ENCODE measurements at places on chromosomes 16 and 17.
A peak's percentile ranks its signal among the peaks of the same experiment; 100 is the strongest.

DNA sequence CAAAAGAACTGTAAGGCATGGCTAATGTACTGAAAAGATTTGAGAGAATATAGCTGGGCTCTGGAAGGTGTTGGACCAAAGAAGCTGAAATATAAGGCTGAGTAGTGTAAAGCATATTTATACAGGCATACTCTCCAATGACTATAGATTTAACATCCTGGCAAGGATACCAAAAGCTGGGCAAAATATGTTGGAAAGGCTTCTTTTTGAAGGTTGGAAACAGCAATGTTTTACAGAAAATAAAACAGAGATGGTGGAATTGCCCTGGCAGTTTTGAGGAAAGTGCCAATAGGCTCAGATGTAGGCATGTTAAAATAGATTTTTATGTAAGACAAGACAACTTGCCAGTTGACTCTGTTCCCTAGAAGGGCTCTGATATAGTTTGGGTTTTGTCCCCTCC is 184.1 kb upstream of the SHISA6 start:
- DNase-seq = no peak

DNA sequence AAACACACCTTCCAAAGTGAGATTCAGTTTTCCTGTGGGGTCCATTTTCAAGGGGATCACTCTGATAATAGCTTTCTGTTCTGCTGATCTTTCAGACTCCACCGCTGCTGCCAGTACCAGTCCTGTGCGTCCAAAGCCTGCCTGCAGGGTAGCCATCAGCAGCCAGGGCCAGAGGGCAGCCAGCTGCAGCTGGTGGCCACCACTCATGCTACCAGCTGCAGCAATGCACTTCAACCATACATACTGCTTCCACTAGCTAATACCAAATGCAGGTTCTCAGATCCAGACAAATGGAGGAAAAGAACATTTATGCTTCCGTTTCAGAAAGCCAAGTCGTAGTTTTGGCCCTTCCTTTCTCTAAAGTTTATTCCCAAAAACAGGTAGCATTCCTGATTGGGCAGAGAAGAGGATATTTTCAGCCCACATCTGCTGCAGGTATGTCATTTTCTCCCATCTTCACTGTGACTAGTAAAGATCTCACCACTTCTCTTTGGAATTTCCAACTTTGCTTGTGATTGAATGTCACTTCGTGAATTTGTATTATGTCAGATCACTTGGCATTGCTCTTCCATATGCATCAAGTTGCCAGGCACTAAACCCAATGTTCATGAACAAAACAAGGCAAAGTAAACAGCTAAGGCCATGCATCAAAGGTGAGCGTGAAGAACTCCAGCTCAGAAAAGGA is 1.8 kb downstream of the RNF43 start:
- DNase-seq = no peak

- no peak for DNase-seq
These were observed 10.0 kb downstream of the CACNA1G start for GRCh38 chr17:50570528-50570927.

- DNase-seq = no peak
These were observed 184.8 kb downstream of the BCAS3 start for GRCh38 chr17:60862482-60862881.

- DNase-seq = no peak
These were observed 6.5 kb downstream of the ABHD15 start for GRCh38 chr17:29560316-29560715.

- DNase-seq = no peak
These were observed 85.8 kb downstream of the VMP1 start for GRCh38 chr17:59793205-59793604.

- DNase-seq = no peak
These were observed 1717.0 kb downstream of the TP53TG3F start for GRCh38 chr16:35176449-35176848.

GRCh38 chr17:82173351-82174041 is 39.1 kb downstream of the CCDC57 start:
- DNase-seq = no peak

GRCh38 chr17:4942760-4943508 is 2.9 kb downstream of the RNF167 start:
- no peak for DNase-seq

- DNase-seq = no peak
These were observed 122.1 kb upstream of the DYNLRB2 start for GRCh38 chr16:80418517-80419355.

- DNase-seq = no peak
These were observed 25.8 kb upstream of the NAT9 start for GRCh38 chr17:74801896-74802295.

DNA sequence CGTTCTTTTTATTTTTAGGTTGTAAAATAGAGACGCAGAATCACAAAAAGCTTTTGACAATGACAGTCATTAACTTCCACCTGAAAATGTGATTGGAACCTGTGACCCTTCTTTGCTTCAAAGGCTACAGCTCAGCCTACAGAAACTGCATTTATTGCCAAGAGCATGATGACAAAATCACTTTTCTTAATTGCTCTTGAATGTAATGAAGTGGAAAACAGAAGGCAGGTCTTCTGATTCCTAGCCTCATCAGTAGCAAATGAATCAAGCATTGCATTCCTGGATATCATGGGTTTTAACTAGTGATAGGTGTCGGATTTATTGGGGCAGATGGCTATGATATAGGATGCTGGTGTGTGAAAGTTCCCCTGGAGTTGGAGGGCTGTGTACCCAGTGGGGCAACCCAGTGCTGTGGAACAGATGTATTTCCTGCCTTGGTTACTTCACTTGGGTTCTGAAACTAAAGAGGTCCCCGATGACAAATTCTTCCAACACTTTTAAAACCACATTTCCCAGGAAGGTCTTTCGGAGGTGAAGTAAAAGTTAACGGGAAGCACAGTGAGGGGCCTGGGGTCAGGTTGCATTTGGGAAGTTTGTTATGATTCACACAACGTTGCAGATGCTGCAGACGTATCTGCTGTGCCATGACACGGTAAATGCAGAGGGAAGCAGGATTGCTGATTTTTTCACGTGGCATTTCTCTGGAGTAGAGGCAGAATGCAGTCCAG is 127.5 kb downstream of the HS3ST3A1 start:
- no peak for DNase-seq

DNA sequence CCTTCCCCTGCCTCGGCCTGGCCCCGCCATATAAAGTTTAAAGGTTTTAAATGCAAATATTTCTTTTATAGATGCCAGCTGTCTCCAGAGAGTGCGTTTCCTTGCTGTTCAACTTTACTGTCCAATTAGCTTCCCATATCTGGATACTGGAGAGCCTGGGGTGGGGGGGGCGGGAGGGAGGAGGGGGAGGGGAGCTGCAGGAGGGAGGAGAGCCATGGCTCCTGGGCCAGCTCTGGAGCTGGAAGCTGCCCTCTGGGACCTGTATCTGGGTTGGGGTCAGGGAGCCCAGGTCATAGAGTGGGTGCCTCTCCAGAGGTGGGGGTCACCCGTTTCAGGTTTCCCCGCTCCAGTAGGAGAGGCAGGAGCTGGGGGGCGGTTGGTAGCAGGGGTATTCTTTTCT is 6.2 kb upstream of the GSE1 start:
- no peak for DNase-seq

DNA sequence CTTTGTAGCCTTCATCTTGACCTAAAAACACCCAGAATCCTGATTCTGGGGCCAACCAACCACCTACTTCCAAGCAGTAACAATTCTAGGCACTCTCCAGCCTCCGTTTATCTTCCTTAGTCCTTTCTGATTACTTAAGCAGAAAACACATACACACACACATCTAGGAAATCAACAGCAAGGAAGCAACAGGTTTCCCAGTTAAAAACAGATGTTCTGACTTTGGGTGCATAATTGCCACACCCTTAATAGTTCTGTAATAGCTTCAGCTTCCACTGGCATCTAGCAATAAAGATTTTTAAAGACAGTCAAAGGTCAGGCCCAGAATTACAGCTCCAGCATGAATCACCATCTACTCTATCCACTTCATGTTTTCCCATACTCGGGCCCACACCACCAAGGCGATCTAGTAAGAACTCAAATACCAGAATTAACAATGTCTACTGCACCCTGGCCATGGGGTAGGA is 2.6 kb downstream of the ARHGAP17 start:
- DNase-seq = no peak

DNA sequence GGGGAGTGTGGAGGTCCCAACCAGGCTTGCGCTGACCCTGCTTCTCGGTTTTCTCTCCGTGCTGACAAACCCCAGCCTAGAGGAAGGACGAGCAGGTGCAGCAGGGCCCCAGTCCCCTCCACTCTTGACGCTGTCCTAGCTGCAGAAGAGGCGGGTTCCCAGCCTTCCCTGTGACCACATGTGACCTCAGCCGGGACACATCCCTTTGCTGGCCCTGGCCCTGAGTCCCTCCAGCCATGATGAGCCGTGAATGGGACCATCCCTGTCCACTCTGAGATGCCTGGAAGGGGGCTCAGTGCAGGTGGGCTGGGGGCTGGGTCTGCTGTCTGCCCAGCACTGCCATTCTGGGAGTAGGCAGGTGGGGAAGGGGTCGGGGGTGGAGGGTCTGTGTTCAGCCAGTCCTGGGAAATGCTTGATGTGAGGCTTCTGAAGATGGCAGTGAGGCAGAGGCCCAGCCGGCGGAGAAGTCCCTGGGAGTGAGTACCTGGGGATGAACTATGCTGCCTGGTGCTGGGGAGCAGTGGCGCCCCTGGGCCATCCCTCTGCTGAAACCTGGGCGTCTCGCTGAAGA is 1.9 kb upstream of the TUBB3 start:
- no peak for DNase-seq

- no peak for DNase-seq
These were observed 153.4 kb downstream of the RGS9 start for GRCh38 chr17:65290616-65291015.

DNA sequence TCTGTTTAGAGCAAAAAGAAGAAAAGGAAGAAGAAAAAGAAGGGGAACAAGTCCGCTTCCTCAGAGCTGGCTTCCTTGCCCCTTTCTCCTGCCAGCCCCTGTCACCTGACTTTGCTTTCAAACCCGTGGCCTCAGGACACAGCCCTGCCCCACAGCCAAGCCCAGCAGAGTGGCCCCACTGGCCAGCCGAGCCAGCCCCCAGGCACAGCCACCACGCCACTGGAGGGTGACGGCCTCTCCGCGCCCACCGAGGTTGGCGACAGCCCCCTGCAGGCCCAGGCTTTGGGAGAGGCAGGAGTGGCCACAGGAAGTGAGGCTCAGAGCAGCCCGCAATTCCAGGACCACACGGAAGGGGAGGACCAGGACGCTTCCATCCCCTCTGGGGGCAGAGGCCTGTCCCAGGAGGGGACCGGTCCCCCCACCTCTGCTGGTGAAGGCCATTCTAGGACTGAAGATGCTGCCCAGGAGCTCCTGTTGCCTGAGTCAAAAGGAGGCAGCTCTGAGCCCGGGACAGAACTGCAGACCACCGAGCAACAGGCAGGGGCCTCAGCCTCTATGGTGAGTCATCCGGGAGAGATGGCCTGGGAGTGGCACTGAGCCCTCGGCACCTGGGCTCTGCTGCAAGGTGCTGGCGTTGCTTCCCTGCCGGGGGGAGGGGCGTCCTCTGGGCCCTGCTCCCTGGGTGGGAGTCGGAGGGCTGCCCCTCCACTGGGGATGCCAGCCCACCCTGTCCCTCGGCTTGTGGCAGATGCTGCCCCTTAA is 27.3 kb downstream of the RNF213 start:
- no peak for DNase-seq

DNA sequence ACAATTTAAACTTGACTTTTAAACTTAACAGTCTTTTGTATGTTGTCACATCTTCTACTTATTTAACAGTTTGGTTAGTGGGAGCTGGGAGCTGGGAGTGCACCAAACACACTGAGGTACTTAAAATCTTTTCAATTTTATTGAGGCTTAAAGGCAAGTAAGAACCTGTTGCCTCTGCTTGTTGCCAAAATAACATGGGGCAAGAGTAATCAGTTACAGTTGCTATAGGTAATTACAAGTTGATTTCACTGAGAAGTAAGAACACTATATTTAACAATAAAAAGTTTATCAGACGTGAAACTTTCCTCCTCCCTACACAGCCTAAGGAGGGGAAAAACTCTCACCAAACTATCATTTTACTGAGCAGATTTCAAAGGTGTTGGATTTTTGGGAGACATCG is 135.2 kb downstream of the FTO start:
- DNase-seq = no peak

GRCh38 chr17:55783684-55784245 is 32.9 kb downstream of the PCTP start:
- DNase-seq = peak; percentile 62

DNA sequence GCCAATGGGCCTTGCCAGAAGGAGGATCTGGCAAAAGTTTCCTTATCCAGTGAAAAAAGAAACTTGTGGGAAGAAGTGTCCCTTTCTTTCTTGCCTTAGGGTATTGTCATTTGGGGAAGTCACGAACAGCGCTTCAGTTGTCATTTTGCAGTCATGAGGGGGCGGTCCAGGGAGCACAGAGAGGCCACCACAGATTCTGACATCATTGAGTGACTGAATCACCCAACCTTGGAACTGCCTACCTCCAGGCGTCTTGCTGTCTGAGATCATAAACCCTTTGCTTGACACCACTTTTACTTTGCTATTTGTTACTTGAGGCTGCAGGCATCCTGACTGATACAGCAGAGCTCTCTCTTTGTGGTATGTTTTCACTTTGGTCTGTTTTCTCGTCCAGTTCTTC is 3.1 kb upstream of the WSCD1 start:
- DNase-seq = no peak

- no peak for DNase-seq
These were observed 31.2 kb downstream of the SREBF1 start for GRCh38 chr17:17805575-17805974.

- no peak for DNase-seq
These were observed 502.1 kb downstream of the GRIN2A start for GRCh38 chr16:9680019-9680655.

DNA sequence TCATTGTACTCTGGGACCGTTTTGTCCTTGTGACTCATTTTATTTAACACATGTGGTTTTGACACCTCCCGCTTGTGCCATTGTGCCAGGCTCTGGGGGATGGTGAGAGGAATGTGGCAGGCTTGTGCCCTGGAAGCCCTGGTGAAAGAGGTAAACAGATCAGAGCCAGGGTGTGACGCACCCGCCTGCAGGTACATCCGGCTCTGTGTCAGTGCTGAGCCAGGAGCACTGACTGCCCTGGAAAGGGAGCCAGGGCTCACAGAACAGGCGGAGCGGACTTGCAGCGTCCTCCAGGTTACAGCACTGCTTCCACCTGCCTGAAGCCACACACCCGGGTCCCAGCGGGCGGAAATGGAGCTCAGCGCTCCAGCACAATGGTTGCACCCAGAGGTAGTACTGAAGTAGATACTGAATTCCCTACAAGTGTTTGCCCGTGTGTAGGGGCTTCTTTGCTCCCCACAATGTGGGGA is 30.6 kb downstream of the CDRT15 start:
- no peak for DNase-seq

- no peak for DNase-seq
These were observed 5.6 kb downstream of the DUXB start for GRCh38 chr16:75695708-75696107.

GRCh38 chr17:50841949-50842354 is 6.6 kb downstream of the WFIKKN2 start:
- peak; percentile 51 for DNase-seq

GRCh38 chr16:19601083-19601976 is 45.8 kb downstream of the VPS35L start:
- no peak for DNase-seq

- no peak for DNase-seq
These were observed 6.9 kb upstream of the MAPK7 start for GRCh38 chr17:19371259-19372010.

Data from T1000 (cell line).